Stimulated activated CD4-positive, alpha-beta T cell treated with anti-CD3 and anti-CD28 coated beads, Interleukin-1b, Interleukin-23, amount 100 ng/mL, for 4 hours (primary cell): ENCODE measurements at places on chromosomes 1 and 21.

- no peak for DNase-seq
These were observed 27.7 kb upstream of the NGF start for GRCh38 chr1:115365738-115366137.

DNA sequence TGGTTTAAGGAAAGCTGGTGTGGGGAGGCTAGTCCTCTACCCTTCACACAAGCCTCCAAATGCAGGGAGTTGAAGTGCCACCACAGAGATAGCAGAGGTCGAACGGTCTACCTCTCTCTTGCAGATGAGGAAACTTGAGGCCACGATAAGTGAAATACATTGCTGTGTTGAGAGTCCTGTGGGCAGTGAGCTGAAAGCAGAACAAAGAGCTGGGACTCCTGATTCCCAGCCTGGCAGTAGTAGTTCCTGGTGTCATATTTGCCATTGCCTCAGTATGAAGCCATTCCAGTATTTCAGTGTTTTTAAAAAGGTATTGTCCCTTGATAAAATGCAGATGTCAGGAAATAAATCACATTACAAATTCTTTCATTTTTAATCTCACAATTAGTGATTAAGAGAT is 28.6 kb downstream of the AK4 start:
- no peak for DNase-seq

GRCh38 chr21:22855581-22855980 is 1857.4 kb downstream of the NCAM2 start:
- DNase-seq: no peak

DNA sequence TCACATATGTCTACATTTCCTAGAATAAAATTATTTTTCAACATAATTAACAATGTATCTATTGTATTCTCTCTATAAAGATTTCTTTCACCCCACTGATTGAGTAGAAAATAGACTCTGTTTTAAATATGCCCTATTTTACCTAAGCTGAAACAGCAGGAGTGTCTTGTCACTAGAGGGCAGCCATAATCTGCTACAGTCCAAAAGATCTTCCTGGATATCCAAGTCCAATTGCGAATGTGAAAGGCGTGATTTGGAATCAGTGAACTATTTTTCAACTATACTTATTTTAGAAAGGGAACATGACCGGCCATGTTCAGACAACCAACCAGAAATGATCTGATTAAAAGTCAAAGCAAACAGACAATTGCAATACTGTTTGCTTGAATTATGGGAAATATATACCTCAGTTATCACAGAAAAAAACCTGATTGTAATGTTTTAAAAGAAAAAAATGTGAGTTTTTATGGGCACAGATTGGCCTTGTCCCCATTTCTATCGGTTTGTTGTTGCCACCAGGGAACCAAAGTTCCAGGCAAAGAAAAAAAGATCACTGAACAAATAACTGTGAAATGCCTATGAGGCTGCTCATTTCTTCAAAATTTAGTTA is 1211.0 kb upstream of the ADGRL4 start:
- DNase-seq: no peak

GRCh38 chr21:37579356-37579755 is 212.8 kb downstream of the DYRK1A start:
- no peak for DNase-seq

DNA sequence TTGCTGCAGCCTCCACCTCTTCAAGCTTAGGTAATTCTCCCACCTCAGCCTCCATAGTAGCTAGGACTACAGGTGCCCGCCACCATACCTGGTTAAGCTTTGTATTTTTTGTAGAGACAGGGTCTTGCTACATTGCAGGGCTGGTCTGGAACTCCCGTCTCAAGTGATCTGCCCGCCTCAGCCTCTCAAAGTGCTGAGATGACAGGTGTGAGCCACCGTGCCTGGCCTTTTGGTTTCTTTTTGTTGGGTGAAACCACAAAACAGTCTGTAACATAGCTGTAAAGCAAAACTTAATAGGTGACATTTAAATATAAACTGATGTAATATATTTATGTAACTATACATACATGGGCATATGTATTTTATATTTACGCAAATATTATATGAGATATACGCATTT is 3.1 kb upstream of the DNAJC11 start:
- DNase-seq: no peak

- no peak for DNase-seq
These were observed 40.4 kb downstream of the SKI start for GRCh38 chr1:2268285-2269056.

- DNase-seq: no peak
These were observed 47.4 kb upstream of the ENAH start for GRCh38 chr1:225700164-225700821.
